ENCODE measurements at places on chromosomes 2 and 18.

GRCh38 chr2:59339837-59340207 is 1098.7 kb upstream of the FANCL start:
- DNase-seq, result no peak
- H3K4me3 ChIP-seq, result no peak overlapping the region
- H3K27me3 ChIP-seq, result no peaks in the 10 kb centered on the region
- H3K4me1 ChIP-seq, result no peaks in the 10 kb centered on the region
- no peak overlapping the region for H3K27ac ChIP-seq

GRCh38 chr18:57595347-57595746 is 8.8 kb upstream of the FECH start:
- no peak overlapping the region for H3K4me3 ChIP-seq
- DNase-seq, result no peak
- H3K27ac ChIP-seq, result no peak overlapping the region
- H3K4me1 ChIP-seq, result no peaks in the 10 kb centered on the region
- no peaks in the 10 kb centered on the region for H3K27me3 ChIP-seq
- no peaks in the 10 kb centered on the region for H3K36me3 ChIP-seq

GRCh38 chr2:33441235-33441810 is 35.1 kb upstream of the RASGRP3 start:
- no peaks in the 10 kb centered on the region for H3K36me3 ChIP-seq
- H3K27ac ChIP-seq, result no peak overlapping the region
- no peaks in the 10 kb centered on the region for H3K4me1 ChIP-seq
- H3K27me3 ChIP-seq, result no peaks in the 10 kb centered on the region
- no peak overlapping the region for H3K4me3 ChIP-seq

GRCh38 chr2:145157036-145157675 is 637.2 kb upstream of the ZEB2 start:
- no peak for DNase-seq
- H3K4me1 ChIP-seq, result no peaks in the 10 kb centered on the region
- H3K4me3 ChIP-seq, result no peak overlapping the region
- no peaks in the 10 kb centered on the region for H3K27me3 ChIP-seq
- no peak overlapping the region for H3K27ac ChIP-seq

- no peaks in the 10 kb centered on the region for H3K27me3 ChIP-seq
- no peak overlapping the region for H3K4me3 ChIP-seq
- no peaks in the 10 kb centered on the region for H3K4me1 ChIP-seq
- no peaks in the 10 kb centered on the region for H3K36me3 ChIP-seq
- DNase-seq, result peak; percentile 50
- no peak overlapping the region for H3K27ac ChIP-seq
Measured at GRCh38 chr2:45343251-45344017, 267.6 kb downstream of the SRBD1 start.
